Activated effector memory CD4-positive, alpha-beta T cell treated with anti-CD3 and anti-CD28 coated beads, Interleukin-2, amount 50 U/mL, for 16 hours (primary cell): ENCODE measurements at places on chromosomes 7 and 10.

- no peak for DNase-seq
These were observed 52.9 kb downstream of the DNAJC12 start for GRCh38 chr10:67785098-67785497.

- DNase-seq: no peak
These were observed 390.0 kb downstream of the EXOC4 start for GRCh38 chr7:133642907-133643306.

DNA sequence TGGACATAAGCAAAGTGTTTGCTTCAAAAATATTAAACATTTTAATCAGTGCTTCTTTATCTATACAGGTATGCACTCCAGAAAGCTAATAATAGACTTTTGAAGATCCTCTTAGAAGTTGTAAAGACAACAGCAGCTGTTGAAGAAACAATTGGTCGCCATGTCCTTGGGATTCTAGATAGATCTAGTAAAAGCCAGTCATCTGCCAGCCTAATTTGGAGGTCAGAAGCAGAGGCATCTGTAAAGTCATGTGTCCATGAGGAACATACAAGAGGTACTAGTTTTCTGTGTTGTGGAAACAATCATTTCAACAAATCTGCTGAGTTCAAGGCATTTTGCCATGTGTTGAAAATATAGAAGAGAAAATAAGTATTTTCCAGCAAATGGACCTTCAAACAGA, 89.3 kb downstream of the CYP51A1 start:
- no peak for DNase-seq

DNA sequence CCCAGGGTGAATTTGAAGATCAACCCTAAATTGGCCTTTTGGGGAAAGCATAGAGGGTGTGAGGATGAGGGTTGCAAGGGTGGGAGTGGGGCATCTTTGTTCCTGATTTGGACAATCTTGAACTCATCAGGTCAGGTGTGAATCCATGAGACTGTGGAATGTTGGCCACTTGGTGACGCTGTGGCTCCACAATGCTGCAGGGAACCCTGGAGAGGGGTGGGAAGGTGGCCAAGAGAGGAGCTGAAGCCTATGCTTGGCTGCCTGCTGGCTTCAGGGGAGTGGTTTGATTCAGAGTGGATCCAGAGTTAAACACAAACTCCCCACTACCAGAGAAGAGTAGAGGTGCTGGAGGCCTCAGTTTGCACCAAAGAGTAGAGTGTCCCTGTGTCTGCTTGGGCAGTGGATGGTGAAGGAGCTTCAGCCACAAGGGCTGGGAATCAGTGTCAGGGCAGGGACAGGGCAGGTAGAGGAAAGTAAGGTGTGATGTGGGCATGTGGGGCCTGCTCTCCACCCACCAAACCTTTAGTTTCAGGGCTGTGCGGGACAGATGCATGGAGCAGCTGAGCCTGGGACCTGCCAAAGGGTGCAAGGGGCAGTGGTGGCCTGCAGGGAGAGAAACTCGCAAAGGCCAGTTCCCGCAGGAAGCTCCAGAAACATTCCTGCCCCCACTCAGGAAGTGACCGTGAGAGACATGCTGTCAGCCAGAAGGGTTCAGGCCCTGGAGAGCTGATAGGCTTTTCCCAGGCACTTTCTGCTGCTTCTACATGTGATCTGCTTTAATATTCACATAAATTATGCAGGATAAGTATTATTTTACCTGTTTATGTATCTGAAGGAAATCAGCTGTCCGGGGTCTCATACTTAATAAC, 81.0 kb upstream of the PRSS58 start:
- DNase-seq: no peak

- DNase-seq: no peak
These were observed 579 bp downstream of the IDI1 start for GRCh38 chr10:1048349-1048731.

DNA sequence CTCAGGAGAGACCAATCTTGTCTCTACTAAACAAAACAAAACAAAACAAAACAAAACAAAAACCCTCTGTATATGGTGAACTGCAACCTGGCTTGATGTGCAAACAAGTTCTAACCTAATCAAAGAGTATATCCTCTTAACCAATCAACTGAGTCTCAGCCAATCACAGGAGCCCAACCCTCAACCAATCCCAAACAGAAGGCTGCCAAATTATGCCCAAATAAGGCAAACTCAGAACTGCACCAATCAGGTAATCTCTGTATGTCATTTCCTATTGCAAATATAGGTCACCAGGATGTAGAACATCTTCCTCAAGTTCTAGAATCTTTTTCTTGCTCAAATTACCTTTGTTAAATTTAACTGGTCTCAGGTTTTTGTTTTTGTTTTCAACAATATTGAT, 5.2 kb downstream of the FAM133B start:
- DNase-seq: no peak

DNA sequence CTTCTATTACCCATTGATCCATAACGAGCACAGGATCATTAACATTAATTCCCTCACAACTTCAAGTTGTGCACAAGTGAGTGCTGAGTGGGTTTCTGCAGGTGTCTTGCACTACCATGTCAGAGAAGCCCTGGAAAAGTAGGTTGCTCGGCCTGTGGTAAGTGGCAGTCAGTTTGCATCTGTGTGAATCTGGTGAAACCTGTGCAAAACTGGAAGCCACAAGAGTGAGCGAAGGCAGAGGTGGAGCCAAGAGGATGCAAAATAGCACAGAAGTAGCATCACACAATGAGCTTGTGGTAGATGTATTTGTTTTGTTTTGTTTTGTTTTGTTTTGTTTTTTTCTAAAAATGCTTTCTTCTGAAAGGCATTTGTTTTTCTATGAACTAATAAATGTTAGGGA, 181.5 kb downstream of the THSD7A start:
- DNase-seq: no peak

DNA sequence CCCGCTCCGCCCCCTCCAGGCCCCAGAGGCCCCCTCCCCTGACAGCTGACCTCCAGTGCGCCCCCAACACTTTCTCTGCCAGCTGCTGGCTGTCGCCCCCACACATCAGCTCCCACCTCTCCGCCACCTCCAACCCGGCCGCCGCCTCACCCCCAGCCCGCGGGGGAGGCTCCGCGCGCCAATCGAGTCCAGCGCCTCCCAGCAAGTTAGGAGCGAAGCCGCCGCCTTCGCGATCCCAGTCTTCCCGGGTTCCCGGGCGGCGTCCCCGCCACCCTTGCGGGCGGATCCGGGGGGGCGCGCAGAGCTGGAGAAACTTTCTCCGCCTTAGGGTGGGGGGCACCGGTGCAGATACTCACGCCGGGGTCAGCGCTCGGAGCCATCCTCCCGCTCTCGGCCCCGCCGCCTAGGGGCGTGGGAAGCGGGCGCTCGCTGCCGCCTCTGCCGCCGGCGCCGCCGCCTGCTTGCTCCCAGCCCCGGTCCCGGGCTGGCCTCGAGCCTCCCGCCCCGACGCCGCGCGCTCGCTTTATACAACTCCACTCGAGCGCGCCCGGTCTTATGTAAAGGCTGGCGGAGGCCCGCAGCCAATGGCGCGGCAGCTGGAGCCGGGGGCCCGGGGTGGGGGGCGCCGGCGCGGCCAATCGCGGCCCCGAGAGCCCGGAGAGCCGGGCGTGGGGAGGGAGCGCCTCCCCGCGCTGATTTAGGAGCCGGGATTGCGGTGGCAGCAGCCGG, at the start of gene CRTAC1:
Gene CRTAC1, minus strand, starts transcription at position 529 of the 729 bp plus-strand sequence. Its CDS starts 149 bp downstream, at position 380.
- no peak for DNase-seq

DNA sequence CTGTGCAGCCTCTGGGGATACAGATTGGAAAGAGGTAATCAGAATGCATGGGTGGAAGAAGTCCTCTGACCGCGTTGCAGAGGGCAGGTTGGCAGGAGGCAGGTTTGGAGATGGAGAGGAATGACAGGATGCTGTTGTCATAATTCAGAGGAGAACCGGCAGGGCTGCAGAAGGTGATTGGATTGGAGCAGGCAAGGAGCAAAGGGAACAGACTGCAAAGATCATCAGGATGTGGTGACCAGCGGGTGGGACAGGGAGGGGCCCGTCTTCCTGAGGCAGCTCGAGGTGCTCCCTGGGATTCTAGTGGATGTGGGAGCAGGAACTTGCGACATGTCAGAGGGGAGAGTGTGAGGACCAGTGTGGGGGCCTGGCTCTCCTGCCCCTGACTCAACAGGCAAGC, 78.5 kb upstream of the PPIF start:
- DNase-seq: no peak

DNA sequence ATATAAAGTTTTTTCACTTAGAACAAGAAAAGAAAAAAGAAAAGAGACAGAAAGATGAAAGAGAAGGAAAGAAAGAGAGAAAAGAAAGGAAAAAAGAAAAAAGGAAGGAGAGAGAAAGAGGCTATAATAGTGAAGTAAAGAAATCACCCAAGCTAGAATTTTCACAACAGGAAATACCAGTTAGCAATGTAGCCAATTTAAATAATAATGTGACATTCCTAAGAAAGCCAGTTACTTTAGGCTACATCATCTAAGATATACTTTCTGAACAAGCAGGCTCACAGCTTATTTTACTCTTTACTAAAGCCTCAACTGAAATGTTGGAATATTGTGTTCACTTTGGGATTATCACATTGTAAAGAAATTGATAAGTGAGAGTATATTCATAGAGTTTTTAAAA, 53.6 kb downstream of the GPR37 start:
- no peak for DNase-seq

DNA sequence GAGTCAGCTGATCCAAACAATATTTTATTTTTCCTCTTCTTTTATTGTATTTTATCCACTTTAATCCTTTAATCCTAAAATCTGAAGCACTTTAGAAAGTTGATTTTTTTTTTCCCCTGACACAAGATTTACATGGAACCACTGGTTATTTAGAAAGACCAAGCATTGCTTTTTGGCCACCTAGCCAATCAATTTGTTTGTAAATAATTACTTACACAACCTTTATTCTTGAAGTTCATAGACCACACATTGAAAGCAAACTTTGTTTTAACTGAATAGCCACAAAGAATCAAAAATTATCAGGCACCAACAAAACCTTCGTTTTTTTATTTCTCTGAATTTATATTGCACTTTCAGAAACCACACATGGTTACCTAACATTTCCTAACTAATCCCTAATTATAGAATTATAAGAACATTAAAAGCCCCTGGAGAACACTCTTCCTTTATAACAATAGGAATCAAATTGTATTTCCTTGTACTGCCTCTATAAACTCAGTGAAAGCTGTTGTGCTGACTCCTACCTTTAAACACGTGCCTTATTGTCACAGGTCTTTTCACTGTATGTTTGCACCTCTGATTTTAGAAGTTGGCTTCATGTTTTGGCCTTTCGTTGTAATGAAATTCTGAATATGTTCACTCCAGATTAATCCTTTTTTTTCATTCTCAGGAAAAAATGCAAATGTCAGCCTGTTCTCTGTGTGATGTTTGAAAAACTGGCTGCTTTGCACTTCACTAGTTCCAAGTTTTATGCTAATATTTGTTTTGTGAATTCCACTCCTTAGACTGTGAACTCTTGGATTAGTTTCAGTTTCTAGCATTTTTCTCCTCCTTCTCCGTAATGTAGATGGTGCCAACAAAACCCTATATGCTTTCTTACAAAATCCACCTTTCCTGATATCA, 1511.9 kb downstream of the REEP3 start:
- DNase-seq: no peak

DNA sequence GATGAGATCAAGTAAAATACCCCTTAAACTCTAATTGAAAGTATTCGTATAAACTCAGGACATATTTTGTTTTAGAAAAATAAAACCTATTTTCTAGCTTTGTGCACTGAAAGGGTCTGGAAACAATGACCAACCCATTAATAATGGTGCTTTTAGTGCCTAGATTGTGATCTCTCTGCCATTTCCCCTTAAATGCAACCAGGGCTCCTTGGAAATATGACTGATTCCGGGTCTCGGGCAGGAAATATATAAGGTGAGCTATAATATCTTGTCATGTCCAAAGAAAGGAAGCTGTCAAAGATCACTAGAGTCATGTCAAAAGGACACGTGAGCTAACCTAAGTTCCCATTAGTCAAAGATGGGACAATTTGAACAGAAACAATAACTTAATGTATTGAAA, 12.4 kb upstream of the ADAM12 start:
- no peak for DNase-seq

DNA sequence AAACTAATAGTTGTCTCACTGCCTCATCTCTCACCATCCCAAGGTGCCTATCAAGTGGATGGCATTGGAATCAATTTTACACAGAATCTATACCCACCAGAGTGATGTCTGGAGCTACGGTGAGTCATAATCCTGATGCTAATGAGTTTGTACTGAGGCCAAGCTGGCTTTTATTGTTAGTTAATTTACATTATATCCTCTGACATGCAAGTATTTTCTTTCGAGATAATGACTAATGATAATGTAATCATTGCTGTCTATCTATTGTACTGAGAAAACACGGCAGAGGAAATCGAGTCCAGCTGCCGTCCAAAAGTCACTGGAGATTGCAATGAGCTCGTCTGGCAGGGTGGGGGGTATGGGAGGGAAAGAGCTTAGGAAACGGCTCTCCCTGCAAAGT, 172.4 kb upstream of the LANCL2 start:
- DNase-seq: no peak

- DNase-seq: peak; percentile 59
These were observed 2.2 kb upstream of the RAMP3 start for GRCh38 chr7:45155357-45155900.
